Caco-2 (cell line): ENCODE measurements at places on chromosomes 13 and 19. TPM values are rescaled to one million over a fixed set of nuclear protein-coding genes. Genes with fewer than 3 reads are reported as not detected.

DNA sequence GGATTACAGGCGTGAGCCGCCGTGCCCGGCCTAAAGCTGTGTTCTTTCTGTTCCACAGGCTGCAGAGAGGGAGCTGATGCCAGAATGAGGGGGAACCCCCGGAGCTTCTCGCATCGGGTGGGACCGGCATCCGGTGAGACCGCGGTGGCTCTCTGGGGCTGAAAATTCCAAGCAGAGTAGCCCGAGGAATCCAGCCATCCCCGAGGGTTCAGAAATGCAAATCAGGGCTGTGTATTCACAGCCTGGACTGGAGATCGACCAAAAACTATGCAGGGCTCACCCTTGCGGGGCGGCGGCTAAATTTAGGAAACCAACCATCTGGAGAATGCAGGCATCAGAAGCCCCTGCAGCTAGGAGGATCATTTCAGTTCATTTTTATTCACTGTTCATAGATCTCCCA lies 99.2 kb downstream of the GNG7 start:
- DNase-seq: no peak

GRCh38 chr13:111610081-111610480 lies 289.6 kb downstream of the TEX29 start:
- no peak for DNase-seq

DNA sequence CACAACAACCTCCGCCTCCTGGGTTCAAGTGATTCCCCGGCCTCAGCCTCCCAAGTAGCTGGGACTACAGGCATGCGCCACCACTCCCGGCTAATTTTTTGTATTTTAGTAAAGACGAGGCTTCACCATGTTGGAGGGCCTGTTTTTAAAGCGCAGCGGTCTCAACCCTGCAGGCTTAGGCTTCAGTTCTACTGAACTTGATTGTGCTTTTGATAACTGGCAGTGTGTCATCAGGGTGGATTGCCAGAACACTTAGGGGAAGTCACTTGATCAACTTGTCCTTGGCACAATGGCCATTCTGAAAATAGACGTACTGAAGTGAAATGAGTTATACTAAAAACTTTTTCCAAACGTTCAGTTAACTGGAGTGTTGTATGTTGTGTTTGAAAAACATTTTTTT lies 472.2 kb downstream of the KLF5 start:
- no peak for DNase-seq

DNA sequence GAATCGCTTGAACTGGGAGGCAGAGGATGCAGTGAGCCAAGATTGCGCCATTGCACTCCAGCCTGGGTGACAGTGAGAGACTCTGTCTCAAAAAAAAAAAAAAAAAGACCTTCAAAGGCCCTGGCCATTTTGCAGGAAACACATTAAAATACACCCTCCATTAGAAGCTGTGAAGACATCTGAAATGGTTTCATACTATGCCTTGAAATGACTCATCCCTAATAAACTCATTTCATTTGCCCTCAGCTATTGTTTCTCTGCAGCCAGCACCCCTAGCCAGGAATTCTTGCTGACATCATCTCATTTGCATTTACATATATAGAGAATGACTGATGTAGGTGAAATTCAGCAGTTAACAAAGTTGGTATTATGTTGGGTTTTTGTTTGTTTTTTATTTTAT lies 8.7 kb downstream of the EML2 start:
- DNase-seq: no peak

HIPK4 gene
- not detected in 2 replicates for total RNA-seq

- DNase-seq: no peak
These were observed 9.8 kb upstream of the SIGLEC10 start for GRCh38 chr19:51427201-51427600.
